ENCODE measurements at places on chromosomes 5 and 9.

DNA sequence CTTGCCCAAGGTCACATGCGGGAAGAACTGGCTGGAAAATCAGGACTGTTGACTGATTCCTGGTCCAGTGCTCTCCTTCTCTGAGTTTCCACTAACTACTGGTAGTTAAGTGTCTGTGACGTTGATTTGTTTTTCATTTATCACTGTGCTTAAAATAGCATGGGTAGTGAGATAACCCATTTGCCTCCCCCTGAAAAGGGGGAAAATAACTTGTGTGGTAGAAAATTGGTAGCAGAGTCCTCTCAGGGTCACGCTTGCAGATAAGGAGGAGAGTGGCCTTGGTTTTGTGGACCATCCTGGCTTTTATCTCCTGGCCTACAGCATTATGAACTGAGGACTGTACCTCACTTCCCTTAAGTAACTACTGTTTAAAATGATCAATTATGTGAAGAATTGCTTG lies 10.9 kb downstream of the FUBP3 start:
- no peak for DNase-seq

DNA sequence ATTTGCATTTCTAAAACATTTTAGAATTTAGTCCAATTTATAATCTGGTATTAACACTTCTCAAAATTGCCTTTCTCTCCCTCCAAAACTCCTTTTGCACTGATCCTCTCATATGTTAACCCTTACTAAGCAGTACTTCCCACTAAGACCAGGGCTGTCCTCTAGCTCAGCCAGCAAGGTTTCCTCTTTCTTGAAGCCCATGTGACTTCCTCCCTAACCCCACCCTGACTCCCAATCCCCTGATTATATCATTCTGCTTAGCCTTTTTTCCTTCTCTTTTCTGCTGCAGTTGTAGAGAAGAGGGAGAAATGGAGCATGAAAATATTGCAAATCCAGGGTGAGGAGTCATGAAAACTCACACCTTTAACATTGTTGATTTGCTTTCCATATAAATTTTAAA lies 241.7 kb downstream of the MCTP1 start:
- DNase-seq = peak; percentile 11

GRCh38 chr5:17991775-17992174 lies 357.5 kb downstream of the TAF11L14 start:
- no peak for DNase-seq

- no peak for DNase-seq
Measured at GRCh38 chr5:176481711-176482110, 33.5 kb downstream of the FAF2 start.

GRCh38 chr5:29758986-29759421 lies 1434.5 kb upstream of the CDH6 start:
- no peak for DNase-seq

DNA sequence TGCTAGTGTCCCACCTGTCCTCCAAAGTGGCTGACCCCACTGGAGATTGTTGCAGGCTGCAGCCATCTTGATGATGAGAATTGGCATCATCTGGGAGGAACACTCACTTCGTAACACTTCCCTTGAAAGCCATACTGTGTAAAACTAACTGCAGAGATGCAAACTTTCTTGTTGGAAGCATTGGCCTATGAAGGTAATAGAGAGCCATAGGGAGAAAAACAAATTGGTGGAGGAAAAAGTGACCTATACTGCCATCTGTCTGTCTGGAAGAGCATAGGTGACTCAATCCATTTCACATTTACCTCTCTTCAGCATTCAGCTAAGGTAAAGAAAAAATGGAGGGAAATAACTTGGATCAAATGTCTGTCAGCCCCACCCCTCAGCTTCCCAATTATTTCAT lies 473.4 kb downstream of the NTRK2 start:
- no peak for DNase-seq

DNA sequence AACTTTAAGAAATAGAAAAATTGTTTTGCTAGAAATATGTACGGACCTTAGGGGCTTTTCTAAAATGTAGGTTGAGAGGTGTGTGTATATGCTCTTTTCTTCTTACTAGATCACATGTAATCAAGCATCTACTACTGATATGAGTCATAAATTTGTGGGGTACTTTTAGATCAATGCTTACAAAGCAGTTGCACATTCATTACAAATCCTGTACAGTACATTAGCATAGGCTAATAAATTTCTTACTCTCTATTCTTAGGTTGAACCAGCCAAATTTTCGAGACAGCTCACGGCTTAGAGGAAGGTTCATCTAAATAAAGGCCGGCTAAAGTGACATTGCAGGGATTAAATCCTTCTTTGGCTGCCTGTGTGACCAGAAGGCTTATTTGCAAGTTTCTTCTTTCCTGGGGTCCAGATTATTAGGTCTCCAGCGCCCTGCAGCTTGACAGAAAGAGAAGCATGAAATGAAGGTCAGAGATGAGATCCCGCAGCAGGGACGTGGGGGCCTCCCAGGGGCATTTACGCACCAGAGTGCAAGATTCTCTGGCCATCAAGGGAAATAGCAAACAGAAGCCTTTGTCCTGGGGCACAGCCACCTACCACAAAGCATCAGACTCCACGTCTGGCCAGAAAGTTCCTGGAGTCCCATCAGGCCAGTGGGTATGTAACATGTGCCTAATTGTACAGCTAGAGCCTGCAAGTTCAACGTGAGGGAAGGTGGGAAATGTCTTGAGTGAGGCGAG lies 53.0 kb downstream of the NIM1K start:
- DNase-seq = peak; percentile 22

GRCh38 chr5:150255659-150256409 lies 33.7 kb downstream of the CAMK2A start:
- DNase-seq = peak; percentile 57

- no peak for DNase-seq
Measured at GRCh38 chr9:130260816-130261765, 4.5 kb upstream of the HMCN2 start.

DNA sequence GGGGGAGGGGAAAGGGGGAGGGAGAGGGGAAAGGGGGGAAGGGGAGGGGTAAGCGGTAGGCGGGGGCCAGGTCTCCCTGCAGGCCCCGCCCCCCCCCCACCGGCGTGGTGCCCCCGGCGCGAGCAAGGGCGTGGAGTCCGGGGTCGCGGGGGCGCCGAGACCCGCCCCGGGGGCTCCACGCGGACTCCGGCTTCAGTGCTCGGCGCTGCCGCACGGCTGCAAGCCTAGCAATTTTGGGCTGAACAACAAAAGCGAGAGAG lies 10.8 kb downstream of the C9orf50 start:
- DNase-seq = no peak
